HEK293T (cell line): ENCODE measurements at places on chromosomes 7 and 10.

DNA sequence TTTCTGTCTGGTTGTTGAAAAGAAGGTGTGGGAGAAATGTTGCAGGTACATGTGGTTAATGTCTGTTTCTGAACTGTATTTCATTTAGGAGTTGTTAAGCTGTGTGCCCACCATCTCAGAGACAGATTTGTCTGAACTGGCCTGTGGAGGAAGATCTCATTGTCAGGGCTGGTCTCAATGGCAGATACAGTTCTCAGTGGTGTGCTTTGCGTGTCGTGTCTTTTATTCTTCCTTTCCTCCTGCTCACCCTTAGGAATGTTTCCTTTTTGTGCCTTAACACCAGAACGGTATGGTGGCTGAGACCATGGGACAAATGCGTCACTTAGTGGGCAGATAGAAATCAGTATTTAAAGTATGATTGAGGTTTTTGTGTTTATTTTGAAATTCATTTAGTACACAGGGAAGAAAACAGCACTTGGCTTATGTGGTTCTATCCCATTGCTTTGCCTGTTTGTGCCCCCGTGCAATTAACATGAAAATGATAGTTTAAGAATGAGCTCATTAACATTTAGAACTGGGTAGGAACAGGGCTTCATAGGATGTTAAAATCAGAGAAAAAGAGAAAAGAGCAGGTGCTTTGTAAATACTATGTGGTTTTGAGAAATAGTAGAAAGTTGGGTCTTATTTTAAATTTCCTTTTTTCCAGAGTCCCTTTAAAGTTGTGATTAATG is 112.6 kb downstream of the AUTS2 start:
- DNase-seq, result no peak

DNA sequence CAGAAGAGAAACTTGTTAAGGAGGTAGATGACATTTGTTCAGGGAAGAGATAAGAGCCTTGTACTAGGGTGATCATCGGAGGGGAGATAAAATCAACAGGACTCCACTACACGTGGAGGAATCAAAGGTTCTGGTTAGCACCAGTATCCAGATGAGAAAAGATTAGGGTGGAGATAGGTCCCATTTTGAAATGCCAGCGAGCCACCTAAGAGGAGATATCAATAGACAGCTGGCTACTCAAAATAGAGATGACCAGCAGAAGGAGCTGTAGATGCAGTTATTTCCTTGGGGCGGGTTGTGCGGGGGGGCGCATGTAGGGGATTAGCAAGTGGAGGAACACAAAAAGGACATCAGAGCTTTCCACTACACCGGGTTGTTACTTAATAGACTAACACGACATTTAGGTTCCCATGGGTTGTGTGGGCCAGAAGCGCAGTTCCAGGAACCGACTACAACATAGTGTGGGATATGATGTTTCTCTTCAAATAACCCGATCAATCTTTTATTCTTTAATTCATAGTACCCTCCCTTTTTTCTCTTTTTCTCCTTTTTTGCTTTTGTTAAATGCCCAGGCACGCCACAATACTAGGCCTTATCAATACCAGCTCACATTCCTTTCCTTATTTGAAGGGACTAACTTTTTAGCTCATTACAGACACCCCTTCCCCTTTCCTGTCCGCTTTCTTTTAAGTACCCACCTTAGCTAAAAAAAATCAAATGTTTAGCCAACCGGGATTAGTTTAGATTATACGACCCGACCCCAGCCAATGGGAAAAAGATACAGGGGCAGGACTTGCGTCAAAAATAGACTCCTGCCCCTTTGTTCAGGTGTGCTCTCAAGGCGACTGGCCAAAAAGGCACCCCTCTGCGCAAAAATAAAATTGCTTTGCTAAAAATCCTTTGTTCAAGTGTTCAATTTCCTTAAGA is 2.0 kb upstream of the KIF11 start:
- peak; percentile 65 for DNase-seq

GRCh38 chr10:77716458-77717317 is 79.1 kb upstream of the KCNMA1 start:
- no peak for DNase-seq

- no peak for DNase-seq
Measured at GRCh38 chr7:151249732-151250072, 1.2 kb upstream of the SMARCD3 start.
